ENCODE measurements at places on chromosomes 12 and 14. TPM values are rescaled to one million over a fixed set of nuclear protein-coding genes. Genes with fewer than 3 reads are reported as not detected.

The IRAK4 gene
- total RNA-seq: 22.8 TPM

The GPR33 gene
- not detected for total RNA-seq

The MFAP5 gene
- total RNA-seq: 105 TPM

The KLHDC1 gene
- total RNA-seq: 7.6 TPM

The KRT82 gene
- not detected for total RNA-seq

The ACADS gene
- 31.6 TPM for total RNA-seq

The PRPH gene
- total RNA-seq: 9.9 TPM

The WIF1 gene
- total RNA-seq: not detected

The ACTR6 gene
- total RNA-seq: 14.2 TPM

The TMPRSS12 gene
- not detected for total RNA-seq

The PPP4R4 gene
- 0.34 TPM for total RNA-seq

GRCh38 chr12:22634883-22635282 lies 9.9 kb downstream of the ETNK1 start:
- no peaks in the 10 kb centered on the region for H3K36me3 ChIP-seq
- no peak overlapping the region for H3K4me3 ChIP-seq
- DNase-seq: no peak
- peaks cover 11% of the 10 kb centered on the region for H3K4me1 ChIP-seq

GRCh38 chr14:64110802-64111201 lies 183.4 kb downstream of the ESR2 start:
- no peak for DNase-seq
- H3K27ac ChIP-seq: no peak overlapping the region
- H3K36me3 ChIP-seq: peaks cover 74% of the 10 kb centered on the region
- H3K4me3 ChIP-seq: no peak overlapping the region
- H3K4me1 ChIP-seq: no peaks in the 10 kb centered on the region

DNA sequence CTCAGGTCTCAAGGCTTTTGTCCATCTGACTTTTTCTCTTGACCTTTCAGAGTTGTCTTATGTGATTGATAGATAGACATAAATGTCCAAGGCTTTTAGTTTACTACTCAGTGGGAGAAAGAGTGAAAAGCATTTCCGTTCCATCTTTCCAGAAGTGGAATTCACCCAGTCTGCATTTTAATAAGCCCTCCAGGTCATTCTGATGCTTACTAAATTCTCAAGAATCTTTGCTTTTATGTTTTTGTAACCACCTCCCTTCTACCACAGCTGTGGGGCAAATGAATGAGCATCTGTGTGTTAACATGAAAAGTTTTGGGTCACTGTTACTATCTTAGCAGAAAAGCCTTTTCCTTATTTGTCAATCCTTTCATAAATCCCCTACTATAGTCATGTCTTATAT lies 251.4 kb downstream of the LRIG3 start:
- no peaks in the 10 kb centered on the region for H3K36me3 ChIP-seq
- no peaks in the 10 kb centered on the region for H3K27me3 ChIP-seq
- no peak overlapping the region for H3K4me3 ChIP-seq
- DNase-seq: no peak
- no peak overlapping the region for H3K27ac ChIP-seq
- H3K4me1 ChIP-seq: no peaks in the 10 kb centered on the region

DNA sequence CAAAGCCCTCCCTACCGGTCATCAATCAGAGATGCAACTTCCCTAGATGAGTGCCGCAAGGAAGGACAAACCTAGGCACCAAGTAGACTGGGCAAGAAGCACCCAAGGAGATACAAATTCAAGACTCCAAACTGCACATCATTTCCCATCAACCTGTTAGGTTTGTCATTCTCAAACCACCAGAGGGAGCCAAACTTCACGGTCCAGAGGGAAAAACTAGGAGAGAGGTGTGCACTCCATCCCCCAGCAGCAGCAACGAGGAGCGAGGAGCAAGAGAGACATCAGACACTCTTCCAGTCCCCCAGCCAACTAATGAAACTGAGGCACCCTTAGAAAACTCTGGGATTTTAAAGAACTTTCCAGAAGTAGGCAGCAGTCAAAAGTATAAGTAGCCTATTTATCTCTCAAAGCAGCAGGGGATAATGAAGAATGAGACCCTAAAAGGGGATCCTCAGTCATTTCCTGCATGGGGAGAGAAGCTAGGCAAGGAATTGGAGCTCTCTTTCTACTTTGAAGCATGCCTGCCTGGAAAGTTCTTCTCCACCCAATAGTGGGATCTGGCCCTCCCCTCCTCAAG lies 37.0 kb upstream of the NT5DC3 start:
- no peak overlapping the region for H3K4me3 ChIP-seq
- H3K27me3 ChIP-seq: no peaks in the 10 kb centered on the region
- no peaks in the 10 kb centered on the region for H3K4me1 ChIP-seq
- H3K27ac ChIP-seq: no peak overlapping the region
- no peak for DNase-seq
- no peaks in the 10 kb centered on the region for H3K36me3 ChIP-seq

GRCh38 chr12:62758216-62758615 lies 176.7 kb downstream of the PPM1H start:
- H3K27ac ChIP-seq: no peak overlapping the region
- no peak for DNase-seq
- no peaks in the 10 kb centered on the region for H3K27me3 ChIP-seq
- no peak overlapping the region for H3K4me3 ChIP-seq
- H3K36me3 ChIP-seq: no peaks in the 10 kb centered on the region
- peaks cover 14% of the 10 kb centered on the region for H3K4me1 ChIP-seq

- H3K4me3 ChIP-seq: no peak overlapping the region
- H3K36me3 ChIP-seq: no peaks in the 10 kb centered on the region
- no peak for DNase-seq
- no peak overlapping the region for H3K27ac ChIP-seq
- no peaks in the 10 kb centered on the region for H3K27me3 ChIP-seq
Observed at GRCh38 chr12:53758081-53758729, 6.4 kb upstream of the CISTR start.

- peak overlapping the region; percentile 71 for H3K4me3 ChIP-seq
- H3K36me3 ChIP-seq: no peaks in the 10 kb centered on the region
- peaks cover 55% of the 10 kb centered on the region for H3K4me1 ChIP-seq
- DNase-seq: peak; percentile 96
Observed at GRCh38 chr12:94262228-94263010, 114.0 kb downstream of the PLXNC1 start.

DNA sequence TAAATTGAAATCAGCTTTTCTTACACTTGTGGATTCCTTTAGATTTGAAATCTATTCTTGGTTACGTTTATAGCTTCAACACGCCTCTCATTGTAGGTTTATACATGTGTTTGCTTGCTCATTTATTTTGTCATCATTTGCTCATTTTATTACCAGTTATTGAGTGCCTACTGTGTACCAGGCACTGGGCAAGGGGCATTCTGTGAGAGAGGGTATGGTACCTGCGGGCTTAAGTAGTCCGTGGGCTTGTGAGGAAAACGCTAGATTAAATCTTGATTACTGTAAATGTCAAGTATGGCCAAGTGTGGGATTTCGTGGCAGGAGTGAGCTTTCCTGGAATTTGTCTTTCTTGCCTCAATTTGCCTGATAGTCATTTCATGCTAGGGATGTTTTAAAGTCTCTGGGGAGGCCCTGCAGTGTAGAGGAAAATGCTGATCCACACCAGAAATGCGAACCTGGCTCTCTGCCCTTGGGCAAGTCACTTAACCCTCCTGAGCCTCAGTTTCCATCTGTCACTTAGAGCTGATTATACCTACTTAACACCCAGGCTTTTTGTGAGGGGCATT lies 92.7 kb downstream of the CACNA1C start:
- no peaks in the 10 kb centered on the region for H3K27me3 ChIP-seq
- DNase-seq: no peak
- H3K4me1 ChIP-seq: peaks cover 73% of the 10 kb centered on the region

GRCh38 chr12:104701756-104702155 lies 245.0 kb downstream of the CHST11 start:
- H3K4me1 ChIP-seq: peaks cover 3% of the 10 kb centered on the region
- H3K27ac ChIP-seq: no peak overlapping the region
- DNase-seq: no peak
- H3K4me3 ChIP-seq: no peak overlapping the region
- no peaks in the 10 kb centered on the region for H3K27me3 ChIP-seq

DNA sequence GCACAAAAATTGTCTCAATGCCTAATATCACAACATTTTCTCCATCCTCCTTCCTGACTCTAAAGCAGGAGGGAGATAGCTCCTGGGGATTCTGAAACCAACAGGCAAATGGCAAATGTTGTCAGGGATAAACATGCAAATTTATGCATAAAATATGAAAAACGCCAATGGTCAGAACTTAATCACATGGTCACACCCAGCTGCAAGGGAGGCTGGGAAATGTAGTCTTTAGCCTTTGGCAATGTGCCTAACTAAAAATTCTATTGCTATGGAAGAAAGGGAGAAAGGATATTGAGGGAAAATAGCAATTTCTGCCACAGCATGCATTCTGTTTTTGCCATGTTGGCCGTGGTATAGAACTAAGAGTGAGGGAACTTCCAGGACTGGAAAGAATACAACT lies 11.7 kb upstream of the OASL start:
- DNase-seq: no peak
- no peaks in the 10 kb centered on the region for H3K4me1 ChIP-seq
- no peaks in the 10 kb centered on the region for H3K36me3 ChIP-seq
- peaks cover 12% of the 10 kb centered on the region for H3K27me3 ChIP-seq

DNA sequence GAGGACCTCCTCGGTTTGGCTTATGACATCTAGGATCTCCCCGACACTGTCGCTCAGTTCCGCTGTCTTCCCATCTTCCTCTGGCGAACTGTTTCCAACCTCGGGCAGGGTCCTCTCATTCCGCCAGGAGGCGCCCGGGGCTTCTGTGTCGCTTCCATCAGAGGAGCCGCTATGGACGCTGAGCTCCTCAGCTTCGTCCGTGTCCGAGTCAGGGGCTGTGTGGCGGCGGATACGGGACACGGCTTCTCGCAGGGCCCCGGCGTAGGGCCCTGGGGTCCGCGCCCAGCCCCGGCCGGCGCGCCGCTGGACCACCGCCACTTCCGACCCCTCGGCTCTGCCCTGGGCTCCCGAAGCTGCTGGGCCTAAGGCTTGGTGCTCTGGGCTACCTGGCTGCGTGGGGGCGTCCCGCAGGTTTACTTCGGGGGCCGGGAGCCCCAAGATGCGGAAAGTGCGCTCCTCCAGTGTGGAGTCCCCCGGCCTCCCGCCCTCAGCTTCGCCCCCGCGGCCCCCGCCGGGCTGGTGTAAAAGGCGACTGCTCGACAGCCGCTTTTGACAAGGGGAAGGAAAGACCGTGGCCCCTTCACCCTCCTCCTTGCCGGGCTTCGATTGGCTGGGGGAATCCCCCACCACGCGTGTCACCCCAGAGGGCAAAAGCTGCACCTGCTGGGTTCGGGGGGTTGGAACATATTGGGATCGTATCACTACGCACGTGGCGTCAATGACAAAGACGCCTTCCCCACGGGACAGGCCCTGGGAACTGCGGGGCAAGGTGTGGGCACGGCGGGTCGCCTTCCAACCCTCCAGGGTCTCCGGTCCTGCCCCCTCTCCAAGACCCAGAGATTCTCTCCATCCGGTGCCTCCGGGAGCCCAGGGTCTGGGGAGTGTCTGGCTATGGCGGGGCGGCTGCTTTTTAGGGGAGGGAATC lies 2.1 kb downstream of the DDN start:
- peaks cover 55% of the 10 kb centered on the region for H3K4me1 ChIP-seq
- peak overlapping the region; percentile 51 for H3K4me3 ChIP-seq
- DNase-seq: peak; percentile 93
- peaks cover 43% of the 10 kb centered on the region for H3K27me3 ChIP-seq
- H3K27ac ChIP-seq: no peak overlapping the region

DNA sequence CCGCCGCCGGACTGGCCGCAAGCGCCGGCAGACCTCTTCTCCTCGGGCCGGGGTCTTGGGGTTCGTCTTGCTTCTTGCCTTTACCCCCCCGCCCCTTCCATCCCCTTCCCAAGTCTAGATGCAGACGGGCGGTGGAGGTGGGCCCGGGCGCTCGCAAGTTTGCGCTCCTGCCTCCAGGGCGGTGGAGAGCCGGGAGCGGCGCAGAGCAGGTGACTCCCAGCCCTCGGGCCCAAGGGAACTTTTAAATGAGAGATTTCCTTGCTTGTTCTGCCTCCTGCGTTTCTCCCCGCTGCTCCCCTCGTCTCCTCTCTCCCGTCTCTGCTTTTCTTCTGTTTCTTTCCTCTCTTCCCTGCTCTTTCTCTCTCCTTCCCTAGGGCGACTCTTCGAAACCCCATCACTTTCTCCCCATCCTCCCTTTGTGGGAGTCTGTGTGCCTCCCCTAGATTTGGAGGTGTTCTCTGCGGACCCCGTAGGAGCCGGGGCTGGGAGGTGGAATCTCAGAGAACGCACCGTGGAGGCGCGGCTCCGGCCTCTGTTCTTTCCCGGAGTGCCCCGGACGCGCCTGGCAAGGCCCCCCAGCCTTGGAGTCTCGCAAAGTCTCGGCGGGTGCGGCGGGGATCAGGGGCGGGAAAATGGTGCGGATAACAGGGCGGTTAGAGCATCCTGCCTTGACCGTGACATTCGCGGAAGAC lies 114.7 kb upstream of the MYL2 start:
- peaks cover 24% of the 10 kb centered on the region for H3K27me3 ChIP-seq
- H3K36me3 ChIP-seq: no peaks in the 10 kb centered on the region
- peaks cover 33% of the 10 kb centered on the region for H3K4me1 ChIP-seq
- no peak overlapping the region for H3K4me3 ChIP-seq
- DNase-seq: no peak

DNA sequence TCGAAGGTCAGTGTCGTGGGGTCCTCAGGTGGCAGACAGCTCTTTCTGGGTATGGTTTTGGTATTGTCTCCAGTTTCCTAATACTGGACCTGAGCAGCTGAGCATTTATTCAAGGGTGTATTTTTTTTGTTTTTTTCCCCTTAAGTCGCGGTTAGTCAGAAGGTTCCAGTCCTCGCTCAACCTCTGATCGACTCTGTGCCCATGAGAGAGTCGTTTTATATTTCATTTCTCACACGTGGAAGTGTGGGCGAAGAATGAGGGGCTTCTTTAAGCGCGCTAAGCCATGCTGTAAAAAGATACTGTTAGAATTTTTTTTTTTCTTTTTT lies 499 bp downstream of the MIPOL1 start:
- H3K4me1 ChIP-seq: peaks cover 19% of the 10 kb centered on the region
- no peaks in the 10 kb centered on the region for H3K27me3 ChIP-seq
- no peaks in the 10 kb centered on the region for H3K36me3 ChIP-seq
- no peak for DNase-seq

GRCh38 chr12:121534495-121535148 lies 46.2 kb downstream of the KDM2B start:
- H3K4me1 ChIP-seq: peaks cover 66% of the 10 kb centered on the region
- peak overlapping the region; percentile 6 for H3K27ac ChIP-seq
- peaks cover 11% of the 10 kb centered on the region for H3K36me3 ChIP-seq
- H3K4me3 ChIP-seq: no peak overlapping the region
- no peak for DNase-seq
- H3K27me3 ChIP-seq: no peaks in the 10 kb centered on the region

Measured in esophagus muscularis mucosa (tissue), 4 donors.